ENCODE measurements at places on chromosomes 1 and 21.
A peak's percentile ranks its signal among the peaks of the same experiment; 100 is the strongest.

DNA sequence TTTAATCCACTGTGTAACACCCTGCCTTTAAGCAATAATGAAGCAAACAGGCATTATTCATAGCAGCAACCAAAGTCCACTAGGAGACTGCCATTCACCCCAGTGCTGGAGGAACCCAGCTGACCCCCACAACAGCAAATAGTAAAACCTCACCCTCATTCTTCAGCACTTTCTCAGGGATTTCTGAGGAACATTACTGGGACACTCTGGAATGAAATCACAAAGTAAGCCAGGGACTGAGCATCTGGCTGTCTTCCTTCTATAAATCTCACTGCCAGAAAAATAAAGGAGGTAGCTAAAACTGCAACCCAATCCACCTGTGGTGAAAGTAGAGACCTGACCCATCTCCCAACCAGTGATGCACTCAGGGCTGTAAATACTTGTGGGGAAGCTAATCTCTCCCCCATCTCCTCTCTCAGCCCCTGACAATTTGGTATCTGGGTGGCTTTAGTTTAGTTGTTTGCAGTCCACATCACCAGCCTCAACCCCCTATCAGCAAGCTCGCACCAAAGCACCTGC, 47.1 kb downstream of the COL6A1 start:
- no peak for DNase-seq

DNA sequence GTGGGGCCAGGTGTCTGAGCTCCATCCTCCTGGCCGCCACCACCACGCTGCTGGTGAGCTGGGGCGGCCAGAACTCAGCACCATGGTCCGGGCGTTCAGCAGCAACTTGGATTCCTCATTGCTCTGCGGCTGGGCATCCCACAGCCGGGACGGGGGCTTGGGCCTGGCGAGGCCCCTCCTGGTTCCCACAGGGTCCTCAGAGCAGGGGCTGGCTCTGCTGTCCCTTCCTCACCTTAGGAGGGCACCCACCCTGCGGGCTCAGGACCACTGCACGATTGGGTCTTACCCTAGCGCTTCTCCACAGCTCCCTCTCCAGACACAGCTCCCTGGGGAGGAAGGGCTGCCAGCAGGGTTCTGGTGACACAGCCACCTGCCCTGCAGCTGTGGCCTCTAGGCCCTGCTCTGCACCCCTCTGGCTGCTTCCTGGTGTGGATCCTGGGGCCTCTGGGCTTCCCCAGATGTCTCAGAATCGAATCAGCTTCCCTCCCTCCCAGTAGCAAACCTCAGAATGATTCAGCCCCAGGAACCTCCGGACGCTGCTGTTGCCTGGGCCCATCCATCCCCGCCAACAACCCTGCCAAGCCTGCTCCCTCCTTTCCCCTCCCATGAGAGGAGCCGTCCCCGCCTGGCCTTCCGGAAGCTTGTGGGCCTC, 25.0 kb downstream of the CRYAA start:
- DNase-seq, result peak; percentile 92

- peak; percentile 70 for DNase-seq
These were observed 116.0 kb downstream of the ETS2 start for GRCh38 chr21:38921511-38922251.

GRCh38 chr1:14602136-14602535, 3.7 kb downstream of the KAZN start:
- DNase-seq, result peak; percentile 82

DNA sequence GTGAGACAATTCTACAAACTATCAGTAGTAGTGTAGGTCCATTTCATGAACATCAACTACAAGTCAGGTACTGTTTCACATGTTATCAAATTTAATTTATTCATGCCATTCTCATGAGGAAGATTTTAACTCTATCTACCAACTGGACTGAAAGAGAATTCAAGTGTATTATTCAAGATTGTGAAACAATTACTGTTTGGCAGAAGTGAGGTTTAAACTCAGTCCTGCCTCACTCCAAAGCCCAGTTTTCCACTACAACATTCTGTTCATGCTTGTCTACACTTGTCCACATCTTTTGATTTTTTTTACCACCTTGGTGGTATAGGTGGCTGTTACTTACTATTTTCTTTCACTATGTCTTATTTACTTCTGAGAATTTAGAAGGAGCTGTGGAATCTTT, 272.9 kb downstream of the TGFB2 start:
- no peak for DNase-seq

DNA sequence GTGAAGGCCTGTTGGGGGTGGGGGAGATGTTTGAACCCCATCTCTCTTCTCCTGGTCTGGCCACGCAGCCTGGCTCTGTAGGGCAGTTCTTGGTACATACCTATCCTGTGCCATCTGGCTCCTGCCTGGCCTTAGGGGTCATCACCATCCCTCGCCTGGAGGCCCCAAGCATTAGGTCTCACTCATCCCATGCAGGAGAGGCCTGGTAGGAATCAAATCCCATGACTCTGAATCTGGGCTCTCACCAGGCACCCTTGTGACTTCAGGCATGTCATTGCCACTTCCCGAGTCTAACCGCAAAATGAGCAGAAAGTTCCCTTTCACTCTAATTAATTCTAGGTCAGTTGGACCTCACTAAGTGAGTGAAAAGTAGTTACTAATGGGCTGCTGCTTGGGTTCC, 37.2 kb downstream of the ETNK2 start:
- DNase-seq, result peak; percentile 13

GRCh38 chr21:37378700-37379139, 12.1 kb downstream of the DYRK1A start:
- no peak for DNase-seq

DNA sequence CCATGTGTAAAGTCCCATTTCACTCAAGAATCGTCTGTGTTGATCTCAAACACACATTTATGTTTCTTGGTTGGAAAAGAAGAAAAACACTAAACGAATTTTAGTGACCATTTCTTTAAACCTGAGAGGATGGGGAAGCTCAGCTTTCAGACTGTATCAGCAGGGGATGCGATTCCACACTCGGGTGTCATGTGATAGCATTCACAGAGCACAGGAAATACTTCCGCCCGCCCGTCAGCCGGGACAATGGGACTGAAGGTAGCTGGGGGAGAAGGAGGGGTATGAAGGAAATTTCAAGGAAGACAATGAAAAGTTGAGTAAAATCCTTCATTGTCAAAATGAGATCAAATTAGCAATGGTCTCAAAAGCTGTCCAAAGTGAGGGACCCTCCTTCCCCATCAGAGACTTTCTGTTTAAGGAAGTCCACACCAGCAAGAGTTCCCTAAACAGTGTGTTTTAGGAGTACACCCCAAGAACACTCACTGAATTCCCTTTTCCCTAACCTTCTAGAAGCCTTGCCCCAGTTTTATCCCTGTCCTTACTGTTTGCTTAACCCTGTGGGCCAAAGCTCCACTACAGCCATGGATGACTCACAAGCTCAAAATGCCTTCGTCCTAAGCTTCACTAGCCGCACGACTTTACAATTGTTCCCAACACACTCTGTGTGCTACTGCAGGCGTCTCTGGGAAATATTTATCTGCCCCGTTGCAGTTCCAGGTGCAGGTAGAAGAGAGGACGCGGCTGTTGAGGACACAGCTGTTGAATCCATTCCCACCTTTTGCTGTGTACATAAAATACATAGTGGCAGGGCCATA, 51.4 kb upstream of the SIM2 start:
- DNase-seq, result peak; percentile 81

DNA sequence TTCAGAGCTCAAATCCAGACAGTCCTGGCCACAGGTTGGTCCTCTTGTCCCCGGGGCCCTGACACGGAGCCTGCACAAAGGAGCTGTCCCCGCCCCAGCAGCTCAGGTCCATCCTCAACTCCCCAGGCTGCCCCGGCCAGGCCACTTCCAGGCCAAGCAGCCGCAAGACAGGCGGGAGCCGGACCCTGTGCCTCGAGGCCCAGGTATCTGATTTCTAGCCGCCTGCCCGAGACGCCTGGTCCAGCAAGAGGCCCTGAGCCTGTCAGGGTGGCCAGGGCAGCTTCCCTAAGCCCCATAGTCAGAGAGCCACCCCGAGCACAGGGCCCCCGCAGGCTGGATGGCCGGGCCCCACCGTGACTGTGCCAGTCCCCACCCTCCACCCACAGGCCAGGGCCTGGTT, 165.3 kb downstream of the PRDM16 start:
- no peak for DNase-seq

DNA sequence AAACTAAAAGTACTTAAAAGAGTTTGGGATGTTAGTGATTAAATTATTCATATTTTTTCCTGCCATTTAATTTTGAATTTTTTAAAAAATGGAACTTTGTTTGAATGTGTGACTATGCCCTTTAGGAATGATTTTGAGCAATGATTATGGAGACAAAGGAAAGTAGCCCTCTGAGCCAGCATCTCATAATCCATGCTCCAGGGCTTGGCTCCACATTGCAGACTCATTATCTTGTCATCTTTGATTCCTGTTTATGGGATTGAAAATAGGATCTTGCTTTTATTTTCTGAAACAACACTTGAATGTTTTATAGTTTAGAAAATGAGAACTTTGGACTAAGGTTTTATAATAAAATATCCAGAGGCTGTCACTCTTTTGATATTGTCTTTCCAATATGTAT, 14.5 kb downstream of the AXDND1 start:
- DNase-seq, result no peak

DNA sequence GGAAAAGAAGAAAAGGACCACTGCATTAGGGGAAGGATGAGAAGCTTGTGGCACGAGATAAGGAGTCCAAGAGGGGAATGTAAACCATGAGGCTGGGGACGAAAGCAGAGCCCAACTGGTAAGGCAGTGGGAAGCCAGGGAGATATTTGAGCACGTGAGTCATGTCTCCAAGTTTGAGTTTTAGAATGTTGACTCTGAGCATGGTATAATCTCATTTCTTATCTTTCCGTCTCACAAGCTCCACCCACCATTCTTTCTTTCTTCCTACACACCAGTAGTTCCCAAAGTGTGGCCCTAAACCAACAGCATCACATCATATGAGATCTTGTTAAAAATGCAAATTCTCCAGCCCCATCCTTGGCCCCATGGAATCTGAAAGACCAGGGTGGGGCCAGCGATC, 145.3 kb downstream of the PLPP3 start:
- no peak for DNase-seq

DNA sequence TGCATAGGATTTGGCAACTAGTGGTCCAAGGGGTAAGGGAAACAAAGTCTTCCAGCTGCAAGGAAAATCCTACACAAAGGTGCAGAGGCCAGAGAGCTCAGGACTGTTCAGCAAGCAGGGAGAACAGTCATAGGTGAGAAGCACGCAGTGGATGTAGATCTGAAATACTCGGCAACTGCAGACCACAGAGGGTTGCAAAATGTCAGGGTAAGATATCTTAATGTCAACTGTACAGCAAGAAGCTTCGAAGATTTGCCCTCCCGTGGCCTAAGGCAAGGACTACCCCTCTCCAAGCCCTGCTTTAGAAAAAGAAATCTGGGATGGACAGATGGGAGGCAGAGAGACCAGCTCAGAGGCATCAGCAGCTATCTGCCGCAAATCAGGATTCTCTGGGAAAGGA, 153.4 kb upstream of the IRF2BP2 start:
- DNase-seq, result no peak

DNA sequence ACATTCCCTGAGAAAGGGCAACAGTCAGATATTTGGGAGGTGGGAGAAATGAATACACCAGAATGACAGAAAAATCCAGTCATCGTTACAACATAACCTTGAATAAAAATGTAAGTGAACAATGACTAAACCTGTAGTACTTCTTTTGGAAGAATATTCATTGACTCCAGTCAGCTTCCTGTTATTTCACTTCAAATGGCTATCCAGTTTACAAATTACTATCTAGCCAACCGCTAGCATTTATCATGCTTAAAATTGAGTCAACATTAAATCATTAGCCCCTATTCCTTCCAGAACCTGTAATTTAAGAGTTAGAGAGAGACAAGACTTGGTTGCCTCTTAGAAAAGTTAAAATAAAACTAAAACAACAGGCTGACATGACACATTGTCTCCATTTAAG, 33.6 kb downstream of the WLS start:
- DNase-seq, result peak; percentile 80

GRCh38 chr1:223496883-223497282, 103.7 kb downstream of the CCDC185 start:
- no peak for DNase-seq

- DNase-seq, result peak; percentile 79
These were observed at the start of gene TSTD1 for GRCh38 chr1:161038523-161039153. Gene TSTD1, minus strand, starts transcription at chr1:161038964. Its CDS starts 75 bp downstream, at chr1:161038889.

DNA sequence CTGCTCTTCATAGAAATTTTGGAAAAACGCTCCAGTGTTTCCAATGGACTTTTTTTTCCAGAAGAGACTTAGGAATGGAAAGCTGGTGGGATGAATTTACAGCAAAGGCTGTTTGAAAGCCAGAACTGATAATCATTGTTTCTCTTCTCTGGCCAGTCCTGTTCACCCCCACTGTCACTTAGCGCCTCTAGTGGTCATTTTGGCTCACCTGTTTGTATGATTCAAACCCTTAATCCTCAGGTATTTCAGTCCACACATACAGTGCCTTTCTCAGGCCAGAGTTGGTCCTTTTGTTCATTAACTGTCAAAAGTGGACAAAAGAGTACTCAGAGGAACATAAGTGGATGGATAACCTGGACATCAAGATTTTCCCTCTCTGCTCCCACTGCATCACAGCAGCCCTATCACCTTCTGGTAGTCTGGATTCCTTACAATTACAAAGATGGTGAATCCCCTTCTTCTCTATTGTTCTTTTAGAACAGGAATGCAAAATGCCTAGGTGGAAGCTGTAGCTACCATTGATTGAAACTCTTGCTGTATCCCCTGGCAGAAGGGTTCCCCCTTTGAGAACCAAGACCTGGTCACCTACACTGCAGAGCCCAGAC, 177.6 kb upstream of the OLFM3 start:
- DNase-seq, result peak; percentile 6

DNA sequence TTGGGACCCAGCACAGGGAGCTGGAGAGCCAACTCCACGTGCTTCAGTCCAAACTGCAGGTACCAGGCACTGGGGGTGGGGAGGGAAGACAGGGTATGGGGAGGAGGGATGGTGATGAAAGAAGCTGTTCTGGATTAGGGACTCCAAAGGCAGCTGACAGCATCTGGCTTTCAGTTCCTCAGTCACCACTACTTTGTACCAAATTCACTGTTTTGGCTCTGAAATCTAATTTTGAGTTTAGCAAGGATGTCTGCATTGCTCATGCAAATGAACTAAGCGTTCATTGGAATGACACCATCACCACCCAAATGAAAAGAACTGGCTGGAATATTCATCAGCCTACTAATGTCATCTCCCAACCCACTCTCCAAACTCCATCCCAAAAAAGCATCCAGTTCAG, 8.7 kb downstream of the C1orf74 start:
- DNase-seq, result no peak

DNA sequence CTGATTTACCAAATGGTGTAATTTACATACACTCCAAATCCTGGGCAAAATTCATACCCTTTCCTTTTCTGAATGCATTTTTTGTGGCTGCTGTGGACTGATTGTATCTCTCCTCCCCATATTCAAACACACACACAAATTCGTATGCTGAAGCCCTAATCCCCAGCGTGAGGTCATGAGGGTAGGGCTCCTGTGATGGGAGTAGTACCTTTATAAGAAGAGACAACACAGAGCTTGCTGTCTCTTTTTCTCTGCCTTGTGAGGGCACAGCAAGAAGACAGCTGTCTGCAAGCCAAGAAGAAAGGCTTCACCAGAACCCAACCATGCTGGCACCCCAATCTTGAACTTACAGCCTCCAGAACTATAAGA, 24.4 kb downstream of the DUSP10 start:
- DNase-seq, result no peak

- DNase-seq, result no peak
These were observed at the start of gene RPE65 for GRCh38 chr1:68449901-68450300. Gene RPE65, minus strand, starts transcription at chr1:68449954. Its CDS starts 49 bp downstream, at chr1:68449905.
